ENCODE measurements at places on chromosomes 1 and 21.

DNA sequence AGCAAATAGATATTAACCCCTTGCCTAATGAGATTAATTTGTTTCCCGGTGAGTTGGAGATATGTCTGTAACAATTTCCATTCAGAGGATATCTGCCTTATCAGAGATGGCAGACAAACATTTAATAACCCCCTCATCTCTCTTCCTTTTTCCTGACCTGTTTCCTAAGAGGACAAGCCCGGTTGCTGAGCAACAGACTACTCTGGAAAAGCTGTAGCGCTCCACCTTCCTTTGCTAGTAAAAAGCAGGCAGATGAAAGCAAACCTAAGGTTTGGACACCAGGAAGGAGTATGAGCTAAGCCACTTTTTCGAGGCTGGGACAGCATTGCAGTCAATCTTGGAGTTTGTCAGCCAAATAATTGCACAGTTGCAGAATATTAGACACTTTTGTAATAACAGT is 82.4 kb downstream of the RGS21 start:
- no peak for DNase-seq
- H3K4me1 ChIP-seq: no peaks in the 10 kb centered on the region
- no peak overlapping the region for H3K4me3 ChIP-seq
- H3K27me3 ChIP-seq: no peaks in the 10 kb centered on the region

DNA sequence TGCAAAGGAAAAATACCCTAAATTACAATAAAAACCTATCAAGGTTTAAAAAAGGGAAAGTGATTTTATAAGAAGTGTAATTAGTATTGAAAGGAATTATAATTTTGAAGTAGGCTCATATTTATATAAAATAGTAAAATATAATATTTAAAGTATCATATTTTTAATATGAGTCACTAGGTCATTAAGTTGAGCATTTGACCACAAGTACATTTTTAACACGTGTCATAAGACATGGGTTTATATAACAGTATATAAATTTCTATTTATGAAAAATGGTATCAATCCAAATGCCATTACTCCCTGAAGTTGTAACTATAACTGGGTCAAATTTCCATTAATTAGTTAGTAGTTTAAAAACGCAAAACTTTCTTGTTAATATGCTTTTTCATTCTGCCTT is 365.9 kb downstream of the COL11A1 start:
- no peak overlapping the region for H3K4me3 ChIP-seq
- no peak for DNase-seq
- no peaks in the 10 kb centered on the region for H3K27me3 ChIP-seq

DNA sequence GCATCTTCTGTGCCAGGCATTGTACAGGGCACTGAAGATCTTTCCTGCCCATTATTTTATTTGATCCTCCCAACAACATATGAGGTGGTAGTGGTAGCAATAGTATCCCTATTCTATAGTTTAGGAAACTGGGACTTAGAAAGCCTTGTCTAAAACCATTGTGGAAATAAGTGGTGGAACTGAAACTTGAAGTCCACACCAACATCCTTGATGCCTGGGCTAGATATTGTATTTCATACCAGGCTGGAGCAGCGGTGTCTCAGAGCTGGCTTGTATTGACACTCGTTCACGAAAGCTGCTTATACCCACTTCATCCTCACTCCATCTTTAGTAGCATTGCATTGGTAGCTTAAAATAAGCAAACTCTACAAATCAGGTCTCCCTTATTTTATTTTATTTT is 9.7 kb upstream of the CTSS start:
- H3K4me1 ChIP-seq: peaks cover 8% of the 10 kb centered on the region
- no peaks in the 10 kb centered on the region for H3K27me3 ChIP-seq
- H3K4me3 ChIP-seq: no peak overlapping the region
- H3K27ac ChIP-seq: no peak overlapping the region
- H3K36me3 ChIP-seq: no peaks in the 10 kb centered on the region

GRCh38 chr1:211099393-211099792 is 34.6 kb downstream of the KCNH1 start:
- no peaks in the 10 kb centered on the region for H3K36me3 ChIP-seq
- H3K27ac ChIP-seq: no peak overlapping the region
- H3K27me3 ChIP-seq: no peaks in the 10 kb centered on the region
- no peaks in the 10 kb centered on the region for H3K4me1 ChIP-seq
- H3K4me3 ChIP-seq: no peak overlapping the region

Data from lower lobe of right lung (tissue), 2 donors.